ENCODE measurements at places on chromosomes 1 and 21.
A peak's percentile ranks its signal among the peaks of the same experiment; 100 is the strongest.

- no peak for DNase-seq
Measured at GRCh38 chr1:226002667-226003501, 3.7 kb upstream of the SDE2 start.

GRCh38 chr1:2492091-2492490 lies 16.0 kb downstream of the PLCH2 start:
- DNase-seq, result no peak

DNA sequence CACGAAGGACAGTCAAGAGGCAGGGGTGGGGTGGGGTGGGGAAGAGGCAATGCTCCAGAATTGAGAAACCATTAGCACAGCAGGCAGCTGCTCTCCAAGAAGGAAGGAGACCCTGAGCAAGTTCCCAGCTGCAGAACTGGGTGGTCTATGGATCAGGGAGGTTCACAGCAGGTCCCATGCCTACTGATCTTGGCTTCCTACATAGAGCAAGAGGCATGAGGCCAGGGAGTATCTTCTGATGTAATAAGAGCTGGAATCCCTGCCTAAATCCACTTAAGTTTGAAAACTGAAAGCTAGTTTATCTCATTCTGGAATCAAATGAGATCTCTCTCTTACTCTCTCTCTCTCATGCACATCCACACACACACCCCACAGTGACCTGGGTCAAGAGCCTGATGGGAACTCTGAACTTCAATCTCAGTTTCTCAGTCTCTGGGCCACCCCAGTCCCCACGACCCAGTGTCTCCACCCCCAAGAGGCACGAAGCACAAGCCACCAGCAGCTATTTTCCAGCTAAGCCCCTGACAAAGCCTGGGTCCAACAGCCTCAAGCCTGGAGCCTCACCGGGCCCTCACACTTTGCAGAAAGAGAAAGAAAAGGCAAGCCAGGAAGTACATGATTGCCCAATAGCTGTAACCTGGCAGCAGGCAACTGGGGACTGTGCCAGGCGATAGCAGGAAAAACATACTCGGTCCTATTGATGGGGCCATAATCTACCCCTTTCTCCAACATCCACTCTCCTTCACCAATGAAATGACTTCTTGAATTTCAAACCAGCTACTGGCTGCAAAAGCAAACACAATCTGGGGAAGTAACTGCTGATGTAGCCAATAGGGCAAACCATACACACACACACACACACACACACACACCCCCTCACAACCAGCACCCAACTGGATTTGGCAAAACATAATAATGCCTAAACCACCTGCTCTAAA lies 2.2 kb downstream of the NUAK2 start:
- DNase-seq, result no peak

GRCh38 chr1:223035724-223036478 lies 107.1 kb downstream of the TLR5 start:
- DNase-seq, result no peak

- DNase-seq, result no peak
Measured at GRCh38 chr1:202658251-202658759, 51.9 kb downstream of the SYT2 start.

GRCh38 chr1:205504311-205505075 lies at the start of gene CDK18:
CDK18 (plus strand) TSS chr1:205504669; CDS start chr1:205523168, 18,499 bp downstream.
- DNase-seq, result peak; percentile 26

DNA sequence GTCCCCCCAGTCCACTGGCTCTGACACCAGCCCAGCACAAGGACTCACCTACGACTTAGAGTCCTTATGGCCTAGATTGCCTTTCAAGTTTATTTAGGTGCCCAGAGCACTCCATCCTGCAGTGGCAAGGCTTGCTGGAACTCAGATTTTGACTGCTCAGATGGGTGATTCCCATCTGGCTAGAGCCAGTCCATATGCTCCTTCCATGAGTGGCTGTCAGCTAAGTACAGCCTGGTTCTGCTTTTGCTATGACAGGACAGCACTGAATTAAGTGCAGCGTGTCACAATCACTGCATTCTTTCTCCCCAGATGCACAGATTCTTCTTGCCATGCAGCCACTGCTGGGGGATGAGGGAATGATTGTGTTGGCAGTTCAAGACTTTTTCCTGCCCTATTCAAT lies 43.8 kb downstream of the GPR52 start:
- no peak for DNase-seq

DNA sequence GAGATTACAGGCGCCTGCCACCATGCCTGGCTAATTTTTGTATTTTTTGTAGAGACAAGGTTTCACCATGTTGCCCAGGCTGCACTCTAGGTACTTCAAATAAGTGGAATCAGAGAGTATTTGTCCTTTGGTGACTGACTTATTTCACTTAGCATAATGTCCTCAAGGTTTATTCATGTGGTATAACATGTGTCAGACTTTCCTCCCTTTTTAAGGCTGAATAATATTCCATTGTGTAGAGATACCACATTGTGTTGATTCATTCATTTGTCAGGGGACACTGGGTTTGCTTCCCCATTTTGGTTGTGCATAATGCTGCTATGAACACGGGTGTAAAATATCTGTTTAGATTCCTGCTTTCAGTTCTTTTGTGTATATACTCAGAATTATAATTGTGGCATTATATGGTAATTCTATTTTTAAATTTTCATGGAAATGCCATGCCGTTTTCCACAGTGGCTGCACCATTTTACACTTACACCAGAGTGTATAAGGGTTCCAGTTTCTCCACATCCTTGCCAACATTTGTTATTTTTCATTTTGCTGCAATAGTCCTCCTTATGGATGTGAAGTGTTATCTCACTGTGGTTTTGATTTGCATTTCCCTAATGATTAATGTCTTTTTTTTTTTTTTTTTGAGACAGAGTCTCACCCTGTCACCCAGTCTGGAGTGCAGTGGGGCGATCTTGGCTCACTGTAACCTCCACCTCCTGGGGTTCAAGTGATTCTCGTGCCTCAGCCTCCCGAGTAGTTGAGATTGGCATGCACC lies 35.1 kb downstream of the IL6R start:
- no peak for DNase-seq

DNA sequence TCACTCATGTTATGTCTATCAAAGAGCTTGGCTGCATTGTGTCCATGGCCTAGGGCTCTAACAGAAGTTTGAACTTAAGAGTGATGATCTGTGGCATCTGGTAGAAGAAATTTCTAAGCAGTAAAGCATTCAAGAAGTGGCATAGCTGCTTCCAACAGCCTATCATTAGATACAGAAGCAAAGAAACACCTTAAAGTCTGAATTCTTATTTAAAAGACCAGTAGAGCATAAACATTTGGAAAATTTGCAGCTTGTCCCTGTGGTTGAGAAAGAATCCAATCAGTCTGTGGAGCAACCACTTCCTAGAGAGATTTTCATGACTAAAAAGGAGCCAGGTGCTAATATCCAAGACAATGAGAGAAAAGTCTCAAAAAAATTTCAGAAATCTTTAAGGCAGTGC lies 165.5 kb downstream of the SNX7 start:
- no peak for DNase-seq

DNA sequence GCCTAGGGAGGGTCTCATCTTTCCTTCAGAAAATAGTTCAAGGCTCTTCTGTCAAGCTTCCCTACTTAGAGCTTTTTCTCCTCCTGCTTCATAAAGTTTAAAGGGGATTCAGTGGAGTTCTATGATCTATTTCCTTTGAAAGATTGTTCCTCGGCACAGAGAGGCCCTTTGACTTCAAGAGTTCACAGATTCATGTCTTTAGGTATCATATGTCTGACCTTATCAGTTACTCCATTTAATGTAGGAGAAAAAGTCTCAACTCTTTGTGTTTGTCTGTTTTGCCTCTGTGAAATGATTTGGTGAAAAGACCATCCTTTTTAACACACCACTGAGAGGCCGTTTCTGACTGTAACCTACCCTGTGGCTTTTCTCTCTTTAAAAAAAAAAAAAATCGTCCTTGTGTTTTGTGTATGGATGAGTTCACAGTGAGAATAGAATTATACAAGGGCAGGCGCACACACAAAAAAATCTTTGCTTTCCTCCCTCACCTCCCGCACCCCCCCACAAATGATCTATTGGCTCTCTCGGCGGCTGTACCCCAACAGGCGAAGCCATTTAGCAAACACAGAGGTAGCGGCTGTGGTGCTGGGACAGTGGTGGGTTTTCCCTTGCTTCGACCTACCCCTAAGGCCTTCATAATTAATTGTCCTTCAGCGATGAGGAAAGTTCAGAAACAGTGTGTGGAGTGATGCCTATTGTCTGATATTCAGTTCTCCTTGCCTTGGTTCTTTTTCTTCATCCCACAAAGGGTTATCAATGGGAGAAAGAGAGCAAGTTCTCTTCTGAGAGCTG lies 29.6 kb downstream of the PROX1 start:
- DNase-seq, result no peak

DNA sequence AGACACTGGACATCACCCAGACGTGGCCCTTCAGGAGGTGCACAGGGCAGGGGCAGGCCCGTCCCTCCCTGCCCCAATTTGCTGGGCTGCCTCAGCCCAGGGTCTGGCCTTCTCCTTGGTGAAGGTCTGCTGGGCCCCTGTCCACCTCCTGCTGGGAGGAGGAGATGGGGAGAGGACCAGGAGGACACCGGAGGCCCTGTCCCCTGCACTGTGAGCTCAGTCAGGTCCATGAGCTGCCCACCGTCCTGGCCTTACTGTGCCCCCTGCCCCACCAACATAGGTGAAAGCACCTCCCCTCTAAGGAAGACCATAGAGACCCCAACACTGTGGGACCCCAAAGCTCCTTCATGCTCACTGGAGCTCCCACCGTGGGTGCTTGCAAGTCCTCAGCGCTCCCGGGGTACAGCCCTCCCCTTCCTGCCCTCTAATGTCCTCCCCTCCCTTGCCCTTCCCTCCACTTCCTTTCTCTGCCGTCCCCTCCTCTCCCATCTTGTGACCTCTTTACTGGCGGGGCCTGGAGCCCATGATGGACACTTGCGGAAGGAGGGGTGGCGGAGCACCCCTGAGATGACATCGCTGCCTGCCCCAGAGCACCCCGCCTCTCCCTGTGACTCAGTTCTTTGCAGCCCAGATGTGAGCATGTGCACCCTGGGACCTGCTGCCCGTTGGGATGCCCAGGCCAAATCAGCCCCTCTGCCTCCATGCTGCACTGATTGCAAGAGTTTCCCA lies 4.6 kb downstream of the LRRC3 start:
- DNase-seq, result no peak

GRCh38 chr1:155077346-155077745 lies 1.3 kb upstream of the EFNA3 start:
- no peak for DNase-seq

Data from stimulated activated CD4-positive, alpha-beta T cell treated with anti-CD3 and anti-CD28 coated beads, Interleukin-2, amount 100 ng/mL, for 4 hours (primary cell).